Nephron progenitor cell (in vitro differentiated cells): ENCODE measurements at places on chromosomes 6 and 20.

GRCh38 chr6:41678511-41679084 lies 40.3 kb downstream of the MDFI start:
- H3K4me3 ChIP-seq: no peak overlapping the region
- H3K4me1 ChIP-seq: peaks cover 75% of the 10 kb centered on the region
- H3K27ac ChIP-seq: no peak overlapping the region
- DNase-seq: no peak
- H3K27me3 ChIP-seq: peaks cover 21% of the 10 kb centered on the region

- no peak overlapping the region for H3K27ac ChIP-seq
- no peak for DNase-seq
- no peaks in the 10 kb centered on the region for H3K27me3 ChIP-seq
- H3K4me3 ChIP-seq: no peak overlapping the region
- peaks cover 10% of the 10 kb centered on the region for H3K36me3 ChIP-seq
These were observed 290.5 kb upstream of the ZFP64 start for GRCh38 chr20:52482044-52482443.

- peaks cover 15% of the 10 kb centered on the region for H3K4me1 ChIP-seq
- no peak overlapping the region for H3K27ac ChIP-seq
- H3K36me3 ChIP-seq: no peaks in the 10 kb centered on the region
- no peak overlapping the region for H3K4me3 ChIP-seq
- peaks cover 8% of the 10 kb centered on the region for H3K27me3 ChIP-seq
- no peak for DNase-seq
These were observed 31.1 kb downstream of the SERPINB6 start for GRCh38 chr6:2940010-2940850.

DNA sequence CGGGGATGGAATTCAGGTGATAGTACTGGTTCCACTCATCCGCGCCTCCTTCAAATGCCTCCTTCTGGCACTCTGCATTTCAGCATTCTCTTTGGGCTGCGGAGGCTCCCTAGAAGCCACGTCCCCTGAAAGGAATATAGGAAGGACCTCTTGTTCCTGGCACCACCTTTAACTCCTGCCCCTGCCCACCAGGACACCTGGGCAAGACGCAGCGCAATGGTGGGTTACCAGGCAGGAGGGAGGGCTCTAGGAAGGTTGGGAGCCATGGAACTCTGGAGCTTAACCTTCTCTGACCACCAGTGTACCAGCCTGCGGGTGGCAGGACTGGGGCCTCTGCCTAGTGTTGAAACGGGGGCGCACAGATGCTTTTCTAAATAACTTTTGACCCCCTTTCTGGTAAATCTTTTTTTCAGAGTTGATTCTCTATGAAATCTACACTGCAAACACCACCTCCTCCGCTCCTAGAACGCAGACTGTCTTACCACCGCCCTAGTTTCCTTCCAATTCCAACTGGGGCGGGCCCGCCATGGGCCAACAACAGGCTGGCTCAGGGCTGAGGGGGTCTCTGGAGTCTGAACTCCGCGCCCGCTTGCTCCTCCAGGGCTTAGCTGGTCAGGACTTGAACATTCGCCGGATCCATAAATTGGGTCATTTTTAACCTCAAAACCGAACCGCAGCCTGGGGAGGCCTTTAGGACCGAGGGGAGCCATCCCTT lies 871 bp upstream of the SYNDIG1 start:
- DNase-seq: peak; percentile 21
- H3K27ac ChIP-seq: no peak overlapping the region
- no peaks in the 10 kb centered on the region for H3K36me3 ChIP-seq
- H3K4me3 ChIP-seq: peak overlapping the region; percentile 71

GRCh38 chr20:13263451-13263850 lies 42.4 kb downstream of the ISM1 start:
- no peak for DNase-seq
- no peak overlapping the region for H3K4me3 ChIP-seq
- peaks cover 83% of the 10 kb centered on the region for H3K4me1 ChIP-seq
- H3K27me3 ChIP-seq: no peaks in the 10 kb centered on the region
- peak overlapping the region; percentile 24 for H3K27ac ChIP-seq
- H3K36me3 ChIP-seq: no peaks in the 10 kb centered on the region

DNA sequence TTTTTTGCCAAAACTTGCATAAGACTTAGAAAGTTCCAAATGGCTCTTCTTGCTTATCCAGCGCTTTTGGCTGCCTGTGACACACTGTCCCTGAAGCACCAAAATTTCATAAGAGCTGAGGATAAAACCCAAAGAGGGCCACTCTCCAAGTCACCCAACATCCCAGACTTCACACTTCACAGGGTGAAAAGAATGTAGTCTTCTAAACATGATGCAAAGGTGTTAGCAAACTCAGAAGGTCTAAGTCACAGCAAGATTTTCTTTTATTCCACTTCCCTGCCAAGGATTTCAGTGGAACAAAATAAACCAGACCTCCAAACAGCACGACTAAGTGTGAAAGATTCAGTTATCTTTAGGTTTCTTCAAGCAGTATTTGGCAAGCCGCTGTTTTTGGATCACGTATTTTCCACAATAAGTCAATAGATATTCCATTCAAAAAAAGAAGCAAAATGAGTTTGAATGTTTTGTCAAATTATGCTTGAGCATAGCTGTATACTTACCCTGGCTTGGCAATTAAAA lies 44.6 kb upstream of the CD93 start:
- no peak overlapping the region for H3K4me3 ChIP-seq
- no peak for DNase-seq
- H3K36me3 ChIP-seq: no peaks in the 10 kb centered on the region
- peaks cover 6% of the 10 kb centered on the region for H3K27me3 ChIP-seq
- H3K4me1 ChIP-seq: peaks cover 16% of the 10 kb centered on the region
- no peak overlapping the region for H3K27ac ChIP-seq

- peaks cover 19% of the 10 kb centered on the region for H3K4me1 ChIP-seq
- peak overlapping the region; percentile 74 for H3K4me3 ChIP-seq
- no peak overlapping the region for H3K27ac ChIP-seq
- DNase-seq: peak; percentile 33
- H3K27me3 ChIP-seq: peaks cover 84% of the 10 kb centered on the region
- peaks cover 25% of the 10 kb centered on the region for H3K36me3 ChIP-seq
These were observed 54.6 kb upstream of the POLR1H start for GRCh38 chr6:30006170-30007131.

DNA sequence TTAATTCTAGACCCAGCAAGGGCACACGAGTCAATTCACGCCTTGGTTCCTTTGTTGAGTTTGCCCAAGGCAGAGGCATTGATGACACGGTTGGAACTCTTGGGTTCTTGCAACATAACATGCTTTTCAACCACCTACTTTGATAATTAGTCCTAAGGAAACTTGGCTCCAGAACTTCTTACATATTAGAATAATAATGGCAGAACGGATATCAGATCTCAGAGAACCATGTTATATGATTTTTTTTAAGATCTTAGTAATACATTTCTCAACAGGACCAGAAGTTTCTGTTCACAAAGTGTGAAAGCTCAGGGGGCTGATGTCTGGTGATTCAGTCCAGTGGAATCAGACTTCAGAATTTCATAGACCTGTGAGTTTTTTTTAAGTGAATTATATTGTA lies 19.2 kb downstream of the SPTLC3 start:
- H3K27me3 ChIP-seq: peaks cover under 1% of the 10 kb centered on the region
- peaks cover 18% of the 10 kb centered on the region for H3K4me1 ChIP-seq
- no peak overlapping the region for H3K27ac ChIP-seq
- H3K36me3 ChIP-seq: peaks cover 24% of the 10 kb centered on the region

- H3K36me3 ChIP-seq: no peaks in the 10 kb centered on the region
- H3K4me3 ChIP-seq: no peak overlapping the region
- peaks cover 6% of the 10 kb centered on the region for H3K27me3 ChIP-seq
- no peak for DNase-seq
These were observed 102.7 kb upstream of the AHI1 start for GRCh38 chr6:135600086-135600702.

DNA sequence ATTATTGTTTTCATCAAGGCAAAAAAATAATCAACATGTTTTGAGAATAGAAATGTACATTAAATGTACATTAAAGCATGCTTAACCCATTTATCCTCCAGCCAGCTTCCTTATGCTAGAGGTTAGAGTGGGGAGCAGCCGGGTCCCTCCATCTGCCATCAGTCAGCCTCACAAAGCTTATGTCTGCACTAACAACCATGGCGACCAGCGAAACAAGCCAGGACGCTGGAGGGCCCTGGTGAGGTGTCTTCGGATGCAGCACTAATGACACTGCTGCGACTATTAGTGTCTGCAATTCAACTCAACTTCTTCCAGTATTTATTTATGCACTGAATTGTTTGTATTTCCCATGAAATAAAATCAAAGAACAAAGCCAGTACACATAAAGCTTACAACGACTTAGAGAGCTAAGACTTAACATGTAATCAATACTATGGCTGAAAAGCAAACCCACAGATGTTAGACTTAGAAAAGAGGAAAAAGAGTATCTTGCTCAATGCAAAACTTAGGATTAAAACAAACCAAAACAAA lies 6.8 kb downstream of the CLDN20 start:
- DNase-seq: peak; percentile 14
- H3K4me3 ChIP-seq: no peak overlapping the region
- no peak overlapping the region for H3K27ac ChIP-seq
- peaks cover 47% of the 10 kb centered on the region for H3K36me3 ChIP-seq
- peaks cover 34% of the 10 kb centered on the region for H3K4me1 ChIP-seq

DNA sequence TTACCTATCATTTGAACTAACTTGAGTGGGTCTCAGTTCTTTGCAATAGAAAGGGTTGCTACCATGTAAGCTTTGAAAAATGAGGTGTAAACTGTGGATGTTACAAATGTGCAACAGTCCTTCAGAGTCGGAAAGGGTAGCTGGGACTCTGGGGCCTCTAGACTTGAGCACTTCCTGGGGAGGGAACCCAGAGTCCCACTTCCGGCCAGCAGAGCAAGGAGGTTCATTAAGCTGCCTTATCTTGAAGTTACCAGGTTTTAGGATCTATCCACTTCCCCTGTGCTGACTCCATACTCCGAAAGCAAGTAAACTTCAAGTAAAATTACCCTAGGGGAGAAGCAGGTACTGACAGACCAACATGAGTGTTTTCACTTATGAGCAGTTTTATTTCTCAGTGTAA lies 9.4 kb downstream of the TRIM10 start:
- H3K36me3 ChIP-seq: no peaks in the 10 kb centered on the region
- DNase-seq: no peak
- H3K4me1 ChIP-seq: peaks cover 4% of the 10 kb centered on the region
- no peak overlapping the region for H3K4me3 ChIP-seq
- no peak overlapping the region for H3K27ac ChIP-seq
